Left colon (tissue), 2 donors: ENCODE measurements at places on chromosomes 12 and 14.

GRCh38 chr12:32734952-32735351, 20.7 kb downstream of the YARS2 start:
- DNase-seq = no peak

- no peak for DNase-seq
These were observed 4.5 kb downstream of the TBX3 start for GRCh38 chr12:114679452-114679875.

DNA sequence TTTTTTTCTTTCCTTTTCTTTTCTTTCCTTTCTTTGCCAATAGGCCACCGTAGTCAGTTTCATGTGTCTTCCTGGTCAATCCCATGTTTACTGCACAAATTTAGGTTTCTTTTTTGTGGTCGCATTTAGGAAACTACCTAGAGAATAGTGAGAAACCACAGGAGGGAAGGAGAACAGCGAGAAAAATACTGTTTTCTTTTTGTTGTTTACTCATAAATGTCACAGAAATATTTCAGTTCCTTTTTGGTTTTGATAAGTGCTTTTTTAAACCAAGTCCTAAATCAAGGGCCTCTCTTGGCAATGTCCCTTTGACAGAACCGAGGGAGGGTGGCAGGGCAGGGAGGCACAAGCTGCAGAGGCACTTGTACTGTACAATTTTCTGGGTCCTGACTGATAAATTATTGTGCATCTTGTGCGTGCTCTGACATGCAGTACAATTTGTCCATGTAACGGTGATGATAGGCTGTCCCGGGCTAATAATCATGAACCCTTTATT, 326.1 kb downstream of the CACNA1C start:
- no peak for DNase-seq

DNA sequence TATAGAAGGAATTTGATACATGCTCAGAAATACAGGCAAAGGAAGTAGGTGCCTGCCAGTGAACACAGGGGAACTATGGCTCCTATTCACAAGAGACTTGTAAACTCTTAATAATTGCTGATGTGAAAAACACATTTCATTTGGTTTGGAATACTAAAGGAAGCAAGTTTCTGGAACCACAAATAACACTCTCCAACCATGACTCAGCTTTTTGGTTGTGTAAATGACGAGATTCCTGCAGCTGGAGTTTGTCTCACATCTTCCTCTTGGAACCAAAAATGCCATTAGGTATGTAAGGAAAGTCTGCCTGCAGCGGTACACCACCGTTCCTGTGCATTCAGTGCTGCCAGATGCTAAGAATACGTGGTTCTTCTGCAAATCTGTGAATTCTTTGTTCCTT, 4.5 kb upstream of the OR11H6 start:
- no peak for DNase-seq

DNA sequence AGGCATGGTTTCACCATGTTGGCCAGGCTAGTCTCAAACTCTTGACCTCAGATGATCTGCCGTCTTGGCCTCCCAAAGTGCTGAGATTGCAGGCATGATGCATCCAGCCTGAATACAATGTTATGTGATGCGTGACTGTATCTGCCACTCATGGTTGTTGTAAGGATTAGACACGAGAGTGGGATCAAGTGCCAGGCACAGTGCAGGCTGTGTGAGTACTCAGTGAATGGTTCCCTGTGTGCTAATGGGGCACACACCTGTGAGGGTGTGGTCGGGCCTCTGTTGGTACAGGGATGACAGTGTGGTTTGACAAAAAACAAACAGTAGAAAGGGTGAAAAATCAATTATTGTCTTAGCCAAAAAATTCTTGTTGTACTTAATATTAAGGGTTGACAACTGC, 61.8 kb downstream of the TECPR2 start:
- DNase-seq = no peak

DNA sequence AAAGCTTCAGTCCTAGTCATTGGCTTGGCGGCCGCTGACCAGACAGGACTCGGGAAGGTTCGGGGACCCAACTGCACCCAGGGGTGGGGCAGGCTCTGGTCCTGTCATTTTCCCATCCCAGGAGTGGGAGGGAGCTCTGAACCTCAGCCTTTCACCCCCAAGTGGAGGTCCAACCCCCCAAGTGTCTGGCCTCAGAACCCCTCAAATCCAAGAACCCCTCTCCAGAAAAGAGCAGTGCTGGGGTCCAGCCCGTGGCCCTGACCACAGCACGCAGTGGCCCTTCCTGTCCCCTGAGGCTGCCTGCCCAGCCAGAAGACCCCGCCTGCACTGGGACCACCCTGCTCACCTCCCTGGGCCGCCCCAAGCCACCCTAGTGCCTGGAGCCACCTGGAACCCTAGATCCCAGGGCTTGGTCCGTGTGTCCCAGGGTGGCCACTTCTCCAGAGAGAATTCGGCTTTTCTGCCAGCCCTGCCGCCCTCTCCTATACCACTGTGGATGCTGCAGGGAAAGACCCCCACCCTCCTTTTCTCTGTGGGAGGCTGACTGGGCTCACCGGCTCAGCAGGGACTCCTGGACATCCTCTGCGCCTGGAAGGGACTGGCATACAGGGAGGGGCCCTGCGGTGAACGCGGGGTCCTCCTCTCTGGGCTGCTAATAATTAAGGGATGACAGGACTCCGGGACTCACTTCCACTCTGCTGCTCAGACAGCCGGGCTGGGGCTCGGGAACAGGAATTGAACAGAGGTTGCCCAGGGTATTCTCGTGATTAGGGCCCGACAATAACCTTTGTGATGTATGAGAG, 326.9 kb upstream of the SFSWAP start:
- no peak for DNase-seq

GRCh38 chr14:20904393-20905029, 13.3 kb downstream of the RNASE3 start:
- DNase-seq = no peak

DNA sequence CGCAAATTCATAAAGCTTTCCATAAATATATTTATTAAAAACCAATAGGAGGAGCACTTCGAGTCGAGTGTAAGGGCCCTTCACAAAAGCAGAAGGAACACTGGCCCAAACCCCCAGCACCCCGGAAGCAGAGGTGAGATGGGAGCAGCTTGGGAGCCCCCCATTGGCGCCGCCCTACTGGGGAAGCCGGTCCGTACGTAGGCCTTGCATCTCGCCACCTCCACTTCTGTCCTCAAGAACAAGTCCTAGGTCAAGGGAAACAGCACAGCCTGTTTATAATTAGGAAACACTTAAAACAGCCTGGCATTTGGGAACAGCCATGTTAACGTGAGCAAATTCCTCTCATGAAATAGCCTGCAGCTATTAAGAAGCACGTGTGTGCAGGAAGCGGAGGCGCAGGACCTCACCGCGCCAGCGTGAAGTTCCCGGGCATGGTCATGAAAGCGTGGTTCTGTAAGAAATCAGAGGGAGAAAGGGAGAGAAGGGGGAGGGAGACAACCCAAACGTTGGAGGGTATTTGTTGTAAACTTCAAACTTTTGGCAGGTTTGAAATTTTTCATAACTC, 7.7 kb downstream of the ANKRD9 start:
- DNase-seq = no peak
